ENCODE measurements at places on chromosomes 11 and 22. TPM values are rescaled to one million over a fixed set of nuclear protein-coding genes. Genes with fewer than 3 reads are reported as not detected.

RAC2 gene
- total RNA-seq, result 4.1 TPM

APOL5 gene
- not detected for total RNA-seq

ZBTB16 gene
- total RNA-seq, result 256 TPM

PKDREJ gene
- total RNA-seq, result under 0.01 TPM

DNA sequence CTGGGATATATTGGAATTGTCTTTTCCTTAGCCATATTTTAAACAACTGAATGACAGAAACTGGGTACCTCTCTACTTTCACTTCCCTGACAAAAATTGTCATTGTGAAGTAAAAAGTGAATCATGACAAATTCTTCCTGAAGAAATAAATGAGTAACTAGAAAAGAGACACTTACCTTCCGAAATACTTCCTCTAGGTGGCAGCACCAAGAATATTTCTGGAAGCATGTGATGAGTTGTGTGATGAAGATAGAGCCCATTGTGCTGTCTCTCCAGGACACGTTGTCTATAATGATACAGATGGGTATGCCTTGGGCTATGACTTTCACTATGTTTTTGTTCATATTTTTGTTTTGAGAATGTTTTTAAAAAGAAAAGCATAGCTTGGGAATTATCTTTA, 21.5 kb downstream of the CASP4 start:
- DNase-seq, result no peak

- DNase-seq, result no peak
These were observed 2.8 kb upstream of the KCNJ5 start for GRCh38 chr11:128888034-128888985.

DNA sequence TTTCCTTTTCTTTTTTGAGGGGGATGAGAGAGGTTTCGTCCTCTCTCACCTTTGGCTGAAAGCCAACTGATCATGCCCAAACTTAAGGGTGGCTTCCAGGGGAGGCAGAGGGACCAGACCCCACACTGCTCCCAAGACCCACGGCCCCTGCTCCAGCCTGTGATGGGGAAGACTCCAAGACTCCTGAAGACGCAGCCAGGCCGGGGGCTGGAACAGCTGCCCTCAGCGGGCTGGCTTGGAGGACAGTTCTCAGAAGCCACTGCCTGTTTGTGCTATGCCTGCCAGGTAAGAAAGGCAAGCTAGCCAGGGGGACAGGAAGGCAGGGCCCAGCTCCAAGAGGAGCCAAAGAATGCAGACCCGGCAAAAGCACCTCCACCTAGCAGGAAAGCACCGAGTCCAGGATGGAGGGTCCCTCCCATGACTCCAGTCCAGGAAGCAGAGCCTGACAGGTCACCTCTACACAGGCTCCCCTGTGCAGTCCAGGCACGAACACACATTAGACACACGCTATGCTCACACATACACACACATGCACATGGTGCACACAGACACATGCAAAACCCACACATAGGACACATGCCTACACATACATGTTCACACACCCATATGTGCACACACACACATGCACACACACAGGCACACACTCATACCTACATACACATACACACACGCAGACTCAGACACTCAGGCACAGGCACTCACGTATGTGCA, 31.3 kb downstream of the GNB1L start:
- DNase-seq, result no peak

DNA sequence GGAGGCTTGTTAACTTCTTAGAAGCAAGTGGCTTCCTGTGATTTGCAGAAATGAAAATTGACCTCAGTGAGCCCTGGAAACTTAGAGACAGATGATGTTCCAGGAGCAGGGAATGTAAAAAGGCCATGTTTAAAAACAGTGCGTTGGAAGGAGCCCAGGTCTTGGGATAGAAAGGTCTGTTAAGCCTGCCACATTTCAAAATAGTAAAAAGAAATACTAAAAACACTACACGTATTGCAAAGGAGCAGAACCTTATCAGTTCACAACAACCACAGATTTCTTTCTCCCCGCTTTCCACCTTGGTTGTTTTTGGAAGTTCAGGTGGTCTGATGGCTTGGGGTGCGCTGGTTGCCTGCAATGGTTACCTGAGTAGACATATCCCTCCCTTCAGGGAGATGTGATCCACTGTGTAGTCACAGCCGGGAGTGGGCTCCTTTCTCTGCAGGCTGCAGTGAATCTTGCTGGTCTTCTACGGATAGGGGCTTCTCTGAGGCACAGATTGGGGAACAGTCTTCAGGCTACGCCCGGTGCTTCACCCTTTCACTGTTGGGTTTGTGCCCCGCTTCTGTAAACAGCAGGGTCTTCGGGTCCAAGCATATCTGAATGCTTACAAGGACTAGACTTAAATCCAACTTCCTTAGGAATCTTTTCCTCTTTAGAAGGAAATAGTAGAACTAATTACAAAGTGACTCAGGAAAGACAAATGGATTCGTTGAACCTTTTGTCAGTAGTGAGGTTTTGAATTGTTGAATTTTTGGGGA, 1.9 kb downstream of the TEAD1 start:
- no peak for DNase-seq

- DNase-seq, result peak; percentile 26
These were observed 327.4 kb upstream of the SYN3 start for GRCh38 chr22:33385611-33386010.

- DNase-seq, result no peak
These were observed 63.3 kb downstream of the SYN3 start for GRCh38 chr22:32994898-32995297.

GRCh38 chr11:58628446-58628845, 6.0 kb downstream of the CNTF start:
- no peak for DNase-seq

DNA sequence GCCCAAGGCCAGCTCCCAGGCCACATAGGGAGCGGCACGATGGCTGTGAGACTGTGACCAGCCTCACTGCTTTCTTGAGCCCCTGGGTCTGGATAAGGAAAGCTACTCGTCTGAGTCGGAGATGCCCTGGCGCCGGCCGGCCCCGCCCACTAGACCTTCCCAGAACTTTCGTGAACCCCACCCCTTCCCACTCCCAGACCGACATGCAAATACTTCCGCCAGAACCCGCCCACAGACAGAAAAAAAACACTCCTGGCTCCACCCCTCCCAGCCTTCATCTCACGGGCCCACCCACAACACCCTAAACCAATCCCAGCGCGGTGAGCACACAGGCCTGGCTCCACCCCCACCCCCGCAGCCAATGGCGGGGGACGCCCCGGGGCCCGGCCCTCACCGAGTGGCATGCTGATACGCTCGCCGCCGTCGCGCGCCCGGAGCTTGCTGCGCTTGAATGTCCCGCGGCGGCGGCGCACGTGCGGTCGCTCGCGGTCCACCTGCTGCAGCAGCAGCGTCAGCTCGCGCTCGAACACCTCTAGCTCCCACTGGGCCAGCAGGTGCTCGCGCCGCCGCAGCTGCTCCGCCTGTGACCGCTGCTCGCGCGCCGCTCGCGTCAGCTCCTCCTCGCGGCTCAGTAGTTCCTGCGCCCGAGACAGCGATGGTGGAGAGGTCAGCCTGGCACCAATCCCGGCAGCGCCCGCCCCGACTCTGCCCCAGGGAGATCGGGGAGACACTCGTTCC, 7.0 kb downstream of the MAP3K11 start:
- DNase-seq, result peak; percentile 99

- DNase-seq, result no peak
These were observed 128.1 kb upstream of the TOP3B start for GRCh38 chr22:22110548-22111266.
